ENCODE measurements at places on chromosomes 1 and 21. TPM values are rescaled to one million over a fixed set of nuclear protein-coding genes. Genes with fewer than 3 reads are reported as not detected.

Gene CBR3
- total RNA-seq, result 15.7 TPM

Gene FCRL6
- total RNA-seq, result 0.98 TPM

Gene NUDT17
- 2.5 TPM for total RNA-seq

Gene HES3
- not detected for total RNA-seq

Gene TGFB2
- total RNA-seq, result 9.5 TPM

Gene SLC35F3
- total RNA-seq, result 13.0 TPM

Gene NPPA
- total RNA-seq, result not detected

Gene BNIPL
- total RNA-seq, result 47.1 TPM

Gene IFI16
- total RNA-seq, result 96.2 TPM

Gene HLX
- total RNA-seq, result 5.0 TPM

Gene FLG
- not detected for total RNA-seq

Gene SHE
- 21.3 TPM for total RNA-seq

Gene FCRL5
- total RNA-seq, result 5.2 TPM

Gene APP
- total RNA-seq, result 270 TPM

Gene RO60
- 95.1 TPM for total RNA-seq

Gene ID3
- total RNA-seq, result 90.9 TPM

Gene MYCL
- 5.3 TPM for total RNA-seq

Gene PDE4B
- 54.4 TPM for total RNA-seq

Gene CORT
- 0.29 TPM for total RNA-seq

Gene RYR2
- 0.59 TPM for total RNA-seq

Gene SPATA1
- total RNA-seq, result 1.0 TPM

Gene LINGO4
- 0.16 TPM for total RNA-seq

Gene UBE2U
- not detected for total RNA-seq

Gene PM20D1
- 0.33 TPM for total RNA-seq

Gene HES2
- total RNA-seq, result not detected

Gene C1orf226
- total RNA-seq, result 4.2 TPM
